Cortex of kidney (tissue), 1 donor: ENCODE measurements at places on chromosomes 7 and 10.

DNA sequence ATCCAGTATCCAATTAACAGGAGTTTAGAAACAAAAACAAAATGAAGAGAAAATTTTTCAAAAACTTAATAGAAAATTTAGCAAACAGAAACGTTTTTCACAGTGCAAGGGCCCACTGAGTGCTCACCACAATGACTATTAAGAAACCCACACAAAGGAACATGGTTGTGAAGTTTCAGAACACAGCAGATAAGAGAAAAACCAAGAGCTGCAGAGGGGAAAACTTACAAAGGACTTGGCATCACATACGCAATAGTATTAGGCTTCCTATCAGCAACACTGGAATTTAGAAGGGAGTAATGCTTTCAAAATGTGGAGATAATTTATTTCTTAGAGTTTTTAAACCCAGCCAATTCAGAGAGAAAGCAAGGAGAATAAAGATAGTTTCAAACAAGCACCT is 1.7 kb upstream of the C7orf25 start:
- DNase-seq: no peak

DNA sequence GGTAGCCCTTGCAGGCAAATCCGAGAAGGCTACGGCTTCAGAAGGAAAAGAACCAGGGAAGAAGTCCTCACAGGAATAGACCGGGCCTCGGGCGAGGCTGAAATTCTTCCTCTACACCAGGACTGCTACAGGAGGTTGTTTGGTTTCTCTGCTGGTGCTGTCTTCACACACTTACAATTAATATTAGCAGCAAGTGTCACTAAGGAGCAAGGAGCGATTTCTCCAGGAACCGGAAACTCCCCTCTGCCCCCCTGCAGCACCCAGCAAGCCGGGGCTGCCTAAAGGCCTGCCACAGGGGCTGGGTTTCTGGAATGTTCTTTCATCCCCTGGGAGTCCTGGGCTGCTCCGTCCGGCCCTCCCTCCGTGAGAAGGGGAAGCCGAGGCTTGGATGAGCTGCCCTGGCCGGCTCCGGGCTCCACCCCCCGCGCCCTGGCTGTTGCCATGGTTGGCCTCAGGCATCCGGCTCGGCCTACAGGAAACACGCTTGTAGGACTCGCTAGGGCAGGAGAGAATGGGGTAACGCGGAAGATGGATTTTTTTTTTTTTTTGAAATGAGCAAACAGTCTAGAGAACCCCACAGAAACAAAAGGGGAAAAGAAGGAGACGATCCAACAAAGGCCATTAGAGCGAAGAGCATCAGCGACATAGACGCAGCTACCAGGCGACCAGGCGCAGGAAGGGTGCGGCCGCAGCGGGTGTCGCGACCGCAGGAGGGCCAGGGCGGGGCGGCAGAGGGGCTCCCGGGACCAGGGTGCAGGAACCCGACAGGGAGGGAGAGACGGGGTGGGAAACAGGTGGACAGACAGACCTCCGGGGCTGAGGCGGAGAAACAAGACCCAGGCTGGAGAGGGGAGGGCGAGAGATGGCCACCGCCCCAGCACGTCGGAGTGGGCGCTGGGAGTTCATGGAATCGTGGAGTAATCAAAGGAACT is 33.0 kb downstream of the EN2 start:
- no peak for DNase-seq

DNA sequence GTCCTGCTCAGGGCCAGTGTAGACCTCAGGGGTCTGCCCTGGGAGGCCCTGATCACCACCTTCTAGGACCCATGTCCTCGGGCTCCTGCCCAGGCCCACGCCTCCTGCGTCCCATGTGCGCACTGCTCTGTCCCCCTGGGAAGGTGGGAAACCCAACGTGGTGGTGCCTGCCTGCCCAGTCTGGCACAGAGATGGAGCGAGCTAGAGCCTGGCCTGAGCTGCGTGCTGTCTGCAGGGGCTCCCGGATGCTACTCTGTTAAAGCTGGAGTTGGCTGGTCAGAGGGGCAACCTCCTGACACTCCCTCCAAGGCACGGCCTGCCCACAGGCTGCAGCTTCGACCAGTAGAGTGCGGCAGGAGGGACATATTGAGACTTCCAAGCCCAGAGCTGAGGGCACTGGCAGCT is 171.7 kb downstream of the DNAJB6 start:
- no peak for DNase-seq

DNA sequence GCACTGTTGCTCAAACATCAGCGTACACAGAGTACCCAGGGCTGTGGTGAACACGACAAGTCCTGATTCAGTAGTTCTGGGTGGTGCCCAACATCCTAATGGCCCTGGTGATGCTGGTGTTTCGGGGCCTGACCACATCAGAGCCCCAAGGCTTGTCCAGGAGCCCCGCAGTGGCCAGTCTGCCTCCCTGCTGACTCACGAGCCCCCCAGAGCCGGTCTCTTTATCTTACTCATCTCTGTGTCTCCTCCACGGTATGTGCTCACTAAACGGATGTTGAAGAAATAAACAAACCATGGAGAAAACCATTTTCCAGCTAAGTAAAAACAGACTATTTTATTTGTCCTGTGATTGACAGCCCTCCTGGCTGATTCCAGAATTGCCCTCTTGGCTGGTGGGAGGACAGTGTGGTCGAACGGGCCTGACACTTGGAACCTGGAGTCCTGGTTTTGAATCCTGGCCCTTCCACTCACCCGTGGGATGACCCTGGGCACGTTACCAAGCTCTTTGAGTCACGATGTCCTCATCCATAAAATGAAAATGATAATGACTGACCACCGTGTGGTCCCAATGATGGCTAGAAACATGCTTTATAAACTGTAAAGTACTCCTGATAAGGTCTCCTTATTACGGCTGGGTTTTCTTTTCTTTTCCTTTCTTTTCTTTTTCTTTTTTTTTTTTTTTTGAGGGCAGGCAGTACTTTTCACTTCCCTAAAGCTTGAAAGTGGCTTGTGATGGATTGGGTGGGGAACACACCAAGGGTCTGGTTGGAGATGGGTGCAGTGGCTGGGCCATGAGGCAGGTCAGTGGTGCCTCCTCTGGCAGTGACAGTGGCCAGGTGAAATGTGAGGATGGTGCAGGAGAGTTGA is 5.7 kb downstream of the HIP1 start:
- DNase-seq: no peak

- DNase-seq: no peak
Measured at GRCh38 chr7:88540012-88540411, 219.5 kb upstream of the ZNF804B start.

GRCh38 chr7:21113609-21114415 is 314.1 kb upstream of the SP4 start:
- DNase-seq: no peak

DNA sequence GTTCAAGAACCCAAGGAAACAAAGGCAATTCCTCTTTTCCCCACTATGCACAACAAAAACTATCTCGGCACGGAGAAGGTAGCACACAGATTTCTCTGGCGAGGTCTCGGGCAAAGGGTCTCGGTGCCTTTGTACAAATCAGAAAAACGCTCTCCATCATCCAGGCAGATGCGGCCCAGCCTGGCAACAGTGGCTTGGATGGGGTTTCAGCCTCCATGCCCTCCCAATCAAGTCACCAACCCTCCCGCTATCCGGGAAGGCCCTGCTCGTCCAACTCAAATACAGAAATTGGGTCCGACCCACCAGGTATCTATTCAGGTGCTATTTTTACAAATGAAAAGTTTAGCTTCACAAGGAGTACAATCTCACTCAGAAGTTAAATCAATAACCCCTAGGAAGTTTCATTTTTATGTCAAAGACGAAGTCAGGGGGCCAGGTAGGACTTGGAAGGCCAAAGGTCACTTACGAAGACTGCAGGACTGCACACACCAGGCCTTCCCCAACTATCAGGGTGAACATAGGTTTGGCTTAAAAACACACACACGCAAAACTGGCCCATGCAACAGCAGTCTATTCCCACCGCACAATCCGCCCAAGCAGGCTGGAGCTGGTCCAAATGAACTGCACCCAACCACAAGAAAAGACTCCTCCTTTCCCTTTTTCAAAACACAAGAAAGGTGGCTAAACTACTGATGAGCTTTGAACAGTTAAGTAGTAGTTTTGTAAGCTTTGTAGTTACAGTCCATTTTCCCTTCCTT is 43.0 kb downstream of the GNA12 start:
- no peak for DNase-seq

DNA sequence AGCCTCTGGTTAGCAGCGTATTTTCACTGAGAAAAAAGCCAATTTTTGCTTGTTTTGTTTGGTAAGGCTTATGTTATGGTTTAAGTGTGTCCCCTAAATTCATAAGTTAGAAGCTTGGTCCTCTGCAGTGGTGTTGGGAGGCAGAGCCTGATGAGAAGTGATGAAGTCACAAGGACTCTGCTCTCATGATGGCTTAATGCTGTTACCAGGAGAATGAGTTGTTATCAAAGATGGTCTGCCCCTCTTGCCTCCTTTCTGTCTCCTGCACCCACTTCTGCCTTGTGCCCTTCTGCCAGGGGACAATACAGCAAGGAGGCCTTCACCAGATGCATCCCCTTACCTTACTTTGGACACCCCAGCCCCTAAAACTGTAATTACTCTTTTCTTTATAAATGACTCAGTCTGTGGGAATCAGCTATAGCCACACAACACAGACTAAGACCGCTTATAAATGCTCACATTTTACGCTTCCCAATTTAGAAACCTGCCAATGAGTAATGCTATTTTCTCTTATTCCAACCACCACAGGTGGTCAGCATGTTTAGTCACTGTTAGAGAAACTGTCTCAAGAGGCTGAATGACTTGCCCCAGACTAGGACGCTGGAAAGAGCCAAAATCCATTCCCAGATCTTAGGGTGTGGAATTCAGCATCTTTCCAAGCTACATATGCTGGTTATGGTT is 6.1 kb upstream of the PKD1L1 start:
- DNase-seq: no peak

GRCh38 chr10:1708746-1709145 is 28.6 kb downstream of the ADARB2 start:
- no peak for DNase-seq

DNA sequence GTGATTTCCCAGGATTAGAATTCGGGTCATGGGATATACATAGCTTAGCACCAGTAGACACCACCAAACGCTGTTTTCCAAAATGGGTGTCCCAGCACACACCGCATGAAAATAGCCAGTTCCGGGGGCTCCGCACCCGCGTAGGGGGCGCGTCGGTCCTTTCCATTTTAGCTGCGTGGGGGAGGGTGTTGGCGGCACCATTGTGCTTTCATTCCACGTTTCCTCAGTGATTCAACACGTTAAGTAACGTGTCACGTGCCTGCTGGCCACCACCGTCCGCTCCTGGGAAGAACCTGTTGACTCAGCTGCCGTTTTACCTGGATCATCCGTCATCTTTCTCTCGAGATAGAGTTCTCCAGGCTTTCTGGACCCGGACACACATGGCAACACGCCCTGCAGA is 25.6 kb upstream of the ADGRA1 start:
- DNase-seq: no peak

DNA sequence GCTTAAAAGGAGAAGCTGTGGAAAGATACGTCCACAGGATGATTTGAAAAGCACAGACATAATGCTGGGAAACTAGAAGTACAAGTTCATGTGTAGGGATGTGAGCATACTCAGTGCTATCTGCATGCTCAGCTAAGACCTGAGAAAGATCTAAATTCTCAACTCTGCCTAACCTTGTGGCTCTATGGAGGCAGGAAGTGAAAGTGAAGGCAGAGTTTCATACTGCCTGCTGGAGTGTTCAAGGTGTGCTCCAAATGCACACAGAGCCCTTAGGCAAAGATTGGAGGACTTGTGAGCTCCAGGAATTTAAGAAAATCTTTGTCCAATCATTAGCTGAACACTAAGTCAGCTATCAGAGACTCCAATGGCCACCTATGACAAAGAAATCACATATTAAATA is 190.9 kb downstream of the RNLS start:
- DNase-seq: no peak

DNA sequence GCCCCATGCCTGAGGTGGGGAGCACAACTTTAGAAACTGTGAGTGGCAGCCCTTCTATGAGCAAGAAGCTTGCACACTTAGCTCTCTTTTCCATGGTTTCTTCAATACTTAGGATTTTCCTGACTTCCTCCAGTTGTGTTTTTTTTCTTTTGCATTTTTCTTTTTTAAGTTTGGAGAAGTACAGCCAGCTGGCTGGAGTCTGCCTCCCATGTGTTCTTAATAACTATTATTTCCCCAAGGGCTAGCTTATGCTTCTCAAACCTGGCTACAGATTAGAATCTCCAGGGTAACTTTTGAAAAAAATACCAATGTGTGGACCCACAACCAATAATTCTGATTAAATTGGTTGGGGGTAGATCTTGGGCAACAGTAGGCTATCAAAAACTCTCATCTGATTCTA is 37.4 kb upstream of the MEOX2 start:
- DNase-seq: no peak

DNA sequence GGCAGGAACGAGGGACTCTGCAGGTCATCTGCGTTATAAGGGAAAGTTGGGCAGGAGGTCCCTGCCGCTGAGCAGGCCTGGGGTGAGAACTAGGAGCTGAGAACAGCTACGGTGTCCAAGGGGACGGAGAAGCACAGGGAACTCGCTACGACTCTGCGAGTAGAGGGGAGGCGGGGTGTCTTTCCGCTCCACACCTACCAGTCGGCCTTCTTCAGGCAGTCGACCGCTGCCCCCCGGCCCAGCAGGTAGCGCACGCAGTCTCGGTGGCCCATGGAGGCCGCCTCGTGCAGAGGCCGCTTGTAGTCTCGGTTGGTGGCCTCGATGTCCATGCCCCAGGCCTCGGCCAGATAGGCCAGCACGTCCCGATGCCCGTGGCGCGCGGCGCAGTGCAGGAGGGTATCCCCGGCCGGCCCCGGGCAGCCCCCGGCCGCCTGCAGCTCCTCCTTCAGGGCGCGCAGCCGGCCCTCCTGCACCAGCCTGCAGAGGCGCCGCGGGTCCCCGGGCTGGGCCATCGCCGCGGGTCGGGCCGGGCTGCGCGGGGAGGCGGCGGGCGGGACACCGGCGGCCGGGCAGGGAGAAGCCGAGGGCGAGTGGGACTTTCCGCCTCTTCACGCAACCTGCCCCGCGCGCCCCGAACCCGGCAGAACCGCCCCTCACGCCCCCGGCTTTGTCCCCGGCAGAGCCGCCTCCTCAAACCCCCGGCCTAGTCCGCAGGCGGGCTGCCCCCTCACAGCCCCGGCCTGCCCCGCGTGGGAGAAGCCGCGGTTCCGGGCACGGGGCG is 660 bp downstream of the ANKRD16 start:
- no peak for DNase-seq

- DNase-seq: no peak
Measured at GRCh38 chr10:124994573-124995473, 52.9 kb downstream of the ZRANB1 start.

DNA sequence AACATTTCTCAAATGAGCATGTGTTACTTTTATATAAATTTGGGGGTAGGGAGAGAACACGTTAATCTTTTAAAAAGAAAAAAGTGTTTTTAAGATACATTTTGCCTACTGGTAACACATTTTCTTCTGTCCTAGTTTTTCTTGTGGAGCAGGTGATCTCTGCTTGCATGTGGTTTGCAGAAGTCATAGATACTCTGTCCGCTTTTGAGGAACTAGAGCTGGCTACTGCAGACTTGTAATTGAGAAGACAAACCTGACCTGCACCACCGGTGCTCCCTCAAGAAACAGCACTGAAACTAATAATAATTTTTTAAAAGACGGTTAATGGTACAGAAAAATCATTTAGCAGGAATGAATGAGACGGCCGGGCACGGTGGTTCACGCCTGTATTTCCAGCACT is 243.1 kb downstream of the KIAA1217 start:
- DNase-seq: no peak
